Epithelial cell of prostate (primary cell): ENCODE measurements at places on chromosomes 6 and 20.

DNA sequence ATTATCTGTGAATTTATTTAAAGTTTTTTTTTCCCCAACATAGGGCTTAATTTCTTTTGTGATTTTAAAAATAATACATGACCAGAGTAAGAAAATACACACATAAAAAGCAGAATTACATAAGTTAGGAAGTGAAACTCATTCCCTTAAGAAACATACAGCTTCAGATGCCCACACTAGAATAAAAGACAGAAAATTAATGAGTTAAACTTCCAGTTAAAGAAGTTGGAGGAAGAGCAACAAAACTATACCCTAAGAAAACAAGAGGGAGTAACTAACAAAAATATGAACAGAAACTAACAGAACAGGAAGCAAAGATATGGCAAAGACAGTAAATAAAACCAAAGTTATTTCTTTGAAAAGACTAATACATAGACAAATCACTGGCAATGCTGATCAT lies 107.6 kb upstream of the CEP85L start:
- no peak for DNase-seq

DNA sequence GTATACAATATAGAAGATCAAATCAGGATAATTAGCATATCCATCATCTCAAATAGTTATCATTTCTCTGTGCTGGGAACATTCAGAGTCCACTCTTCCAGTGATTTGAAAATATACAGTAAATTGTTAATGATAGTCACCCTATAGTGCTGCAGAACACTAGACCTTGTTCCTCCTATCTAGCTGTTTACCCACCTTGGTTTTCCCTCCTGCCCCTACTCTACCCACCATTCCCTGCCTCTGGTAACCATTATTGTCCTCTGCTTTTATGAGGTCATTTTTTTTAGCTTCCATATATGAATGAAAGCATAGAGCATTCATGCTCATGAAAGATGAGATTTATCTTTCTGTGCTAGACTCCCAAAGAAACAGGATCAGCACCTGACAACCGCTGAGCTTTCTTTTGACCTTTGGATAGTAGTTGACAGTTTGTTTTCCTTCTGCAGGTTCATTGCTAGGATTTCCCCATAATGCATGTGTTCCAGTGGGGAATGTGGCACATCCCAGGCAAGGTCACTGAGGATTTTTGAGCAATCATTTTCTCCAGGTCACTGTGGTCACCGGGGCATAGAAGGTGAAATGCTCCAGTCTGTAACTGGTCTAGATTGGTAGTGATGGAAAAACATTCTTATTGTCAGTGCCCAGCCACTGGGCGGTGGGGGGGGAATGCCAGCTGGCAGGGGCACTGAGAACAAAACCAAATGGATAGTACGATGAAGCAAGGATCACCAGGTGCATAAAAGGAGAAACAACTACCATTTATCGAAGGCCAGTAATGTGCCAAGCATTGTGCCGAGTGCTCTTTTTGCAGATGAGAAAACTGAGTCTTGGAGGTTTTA lies 33.6 kb upstream of the BCAS1 start:
- DNase-seq = no peak

DNA sequence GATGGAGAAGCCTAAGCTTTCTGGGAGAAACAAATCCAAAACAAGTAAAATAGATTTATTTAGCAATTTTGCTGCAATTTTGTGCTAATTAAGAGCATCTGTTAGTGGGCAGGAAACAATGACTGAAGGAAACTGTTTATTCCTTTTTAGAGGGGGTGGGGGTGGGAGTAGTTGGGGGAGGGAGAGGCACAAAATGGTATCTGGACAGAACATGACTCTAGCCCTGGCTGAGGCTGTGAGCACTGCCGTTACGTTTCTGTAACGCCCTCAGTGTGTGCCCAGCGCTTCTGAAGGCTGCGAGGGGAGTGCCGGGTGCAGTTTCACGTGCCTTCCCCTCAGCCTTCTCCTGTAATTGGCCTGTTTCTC lies 28.8 kb downstream of the METTL24 start:
- no peak for DNase-seq

- DNase-seq = no peak
Measured at GRCh38 chr6:157158897-157159296, 164.4 kb downstream of the TMEM242 start.

- DNase-seq = no peak
Measured at GRCh38 chr6:35213824-35214756, at the start of gene SCUBE3. Gene SCUBE3, plus strand, starts transcription at chr6:35213956. Its CDS starts 463 bp downstream, at chr6:35214419.
